ENCODE measurements at places on chromosomes 16 and 17.
A peak's percentile ranks its signal among the peaks of the same experiment; 100 is the strongest.

GRCh38 chr16:78659216-78659615 is 559.8 kb downstream of the WWOX start:
- no peak for DNase-seq

DNA sequence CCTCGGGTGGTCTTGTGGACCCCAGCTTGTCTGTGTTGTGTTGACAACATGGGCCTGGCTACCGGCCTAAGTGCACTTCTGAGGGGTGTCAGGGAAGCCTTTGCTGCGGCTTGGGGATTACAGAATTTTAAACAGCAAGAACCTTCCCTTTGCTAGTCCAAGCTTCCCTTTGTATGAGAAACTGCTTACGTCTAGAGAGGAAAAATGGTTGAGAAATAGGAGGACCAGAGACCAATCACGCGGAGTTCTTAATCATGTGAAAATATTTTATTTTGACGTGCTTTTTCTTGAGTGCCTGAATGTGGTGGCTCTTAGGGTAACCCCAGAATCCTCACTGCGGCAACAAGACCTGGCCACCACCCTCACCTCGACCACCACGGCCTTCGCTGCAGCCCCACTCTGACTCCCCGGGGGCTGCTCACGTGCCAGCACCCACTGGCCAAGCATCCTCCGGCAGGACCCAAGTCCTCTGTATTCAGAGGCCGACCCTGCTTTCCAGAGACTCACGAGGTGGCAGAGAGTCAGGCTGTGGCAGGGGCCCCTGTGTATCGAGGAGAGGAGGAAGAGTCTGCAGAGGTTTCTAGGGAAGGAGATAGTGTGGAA is 81.2 kb downstream of the ZNF778 start:
- DNase-seq, result no peak

GRCh38 chr17:82527898-82528297 is 8.4 kb downstream of the FOXK2 start:
- no peak for DNase-seq

GRCh38 chr17:17353625-17354484 is 50.7 kb downstream of the NT5M start:
- no peak for DNase-seq

DNA sequence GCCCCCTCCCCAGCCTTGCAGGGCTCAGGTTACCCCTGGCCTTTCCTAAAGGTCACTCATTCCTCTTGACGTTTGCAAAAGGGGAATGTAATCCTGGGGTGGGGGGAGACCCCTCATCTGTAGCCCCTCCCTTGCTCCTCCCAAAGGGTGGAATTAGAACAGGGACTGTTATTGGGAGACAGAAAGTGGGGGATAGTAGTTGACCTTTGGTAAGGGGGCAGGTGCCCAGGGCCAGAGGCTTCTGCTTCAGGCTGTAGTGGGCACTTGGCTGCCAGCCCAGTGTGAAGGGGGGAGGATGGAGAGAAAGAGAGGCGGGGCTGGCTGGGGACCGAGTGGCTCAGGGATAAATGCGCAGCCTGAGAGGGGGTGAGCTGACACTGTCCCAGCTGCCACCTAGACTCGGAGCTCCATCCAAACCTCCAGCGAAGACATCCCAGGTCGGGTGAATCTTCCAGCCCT is at the start of gene ENO3:
TSS of gene ENO3 (plus strand) at position 374 of the 459 bp plus-strand sequence. CDS start 711 bp downstream, outside the sequence.
- no peak for DNase-seq

DNA sequence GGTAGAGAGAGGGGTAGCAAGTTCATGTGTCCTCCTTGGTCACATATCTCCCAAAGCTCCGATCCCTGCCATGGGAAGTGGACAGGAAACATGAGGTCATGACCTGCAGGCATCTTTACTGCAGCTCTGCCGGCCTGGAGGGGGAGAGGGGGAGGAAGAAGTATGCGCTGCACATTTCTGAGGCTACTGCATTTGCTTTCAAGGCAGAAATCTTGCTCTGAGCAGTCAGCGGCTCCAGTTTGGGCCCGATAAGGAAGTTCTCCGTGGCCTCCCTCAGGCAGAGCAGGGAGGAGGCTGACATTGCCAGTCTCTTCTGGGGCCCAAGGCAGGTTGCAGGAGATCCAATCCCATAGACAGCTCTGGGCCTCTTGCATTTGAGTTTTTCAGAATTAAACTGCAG is 1.5 kb upstream of the NHERF1 start:
- DNase-seq, result no peak

- DNase-seq, result no peak
Measured at GRCh38 chr17:74842599-74843351, 16.9 kb downstream of the GRIN2C start.

- no peak for DNase-seq
Measured at GRCh38 chr16:85171759-85172454, 59.6 kb upstream of the CIBAR2 start.

GRCh38 chr17:48028736-48029135 is 8.9 kb downstream of the COPZ2 start:
- no peak for DNase-seq

DNA sequence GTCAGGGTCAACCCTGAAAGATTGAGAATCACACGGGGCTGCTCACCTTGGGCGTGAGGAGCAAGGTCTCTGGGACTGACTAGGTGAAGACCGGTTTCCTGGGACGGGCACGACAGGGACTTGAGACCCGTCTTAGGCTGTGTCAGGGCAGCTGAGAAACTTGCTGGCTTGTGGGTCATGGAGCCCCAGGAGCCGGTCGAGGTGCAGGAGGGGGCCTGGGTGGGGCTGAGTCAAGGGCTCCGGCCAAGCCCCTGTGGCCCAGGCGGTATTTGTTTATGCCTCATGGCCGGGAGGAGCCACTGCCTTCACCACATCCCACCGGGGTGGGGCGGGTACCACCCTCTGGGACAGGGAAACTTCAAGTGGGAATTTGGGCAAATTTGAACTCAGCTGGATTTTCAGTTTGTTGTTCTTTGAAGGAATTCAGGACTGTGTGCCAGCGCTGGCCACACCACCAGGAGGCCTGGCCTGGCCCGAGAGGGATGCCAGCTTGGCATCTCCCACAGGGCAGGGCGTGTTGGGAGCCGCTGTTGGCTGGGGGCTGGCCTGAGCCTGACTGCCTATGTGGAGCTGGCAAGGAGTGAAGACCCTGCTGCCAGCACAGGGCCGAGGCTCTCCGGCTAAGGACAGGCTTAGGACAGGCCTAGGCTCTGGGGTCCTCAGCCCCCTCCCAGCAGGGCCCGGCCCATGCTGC is 116.1 kb downstream of the METRNL start:
- DNase-seq, result no peak

DNA sequence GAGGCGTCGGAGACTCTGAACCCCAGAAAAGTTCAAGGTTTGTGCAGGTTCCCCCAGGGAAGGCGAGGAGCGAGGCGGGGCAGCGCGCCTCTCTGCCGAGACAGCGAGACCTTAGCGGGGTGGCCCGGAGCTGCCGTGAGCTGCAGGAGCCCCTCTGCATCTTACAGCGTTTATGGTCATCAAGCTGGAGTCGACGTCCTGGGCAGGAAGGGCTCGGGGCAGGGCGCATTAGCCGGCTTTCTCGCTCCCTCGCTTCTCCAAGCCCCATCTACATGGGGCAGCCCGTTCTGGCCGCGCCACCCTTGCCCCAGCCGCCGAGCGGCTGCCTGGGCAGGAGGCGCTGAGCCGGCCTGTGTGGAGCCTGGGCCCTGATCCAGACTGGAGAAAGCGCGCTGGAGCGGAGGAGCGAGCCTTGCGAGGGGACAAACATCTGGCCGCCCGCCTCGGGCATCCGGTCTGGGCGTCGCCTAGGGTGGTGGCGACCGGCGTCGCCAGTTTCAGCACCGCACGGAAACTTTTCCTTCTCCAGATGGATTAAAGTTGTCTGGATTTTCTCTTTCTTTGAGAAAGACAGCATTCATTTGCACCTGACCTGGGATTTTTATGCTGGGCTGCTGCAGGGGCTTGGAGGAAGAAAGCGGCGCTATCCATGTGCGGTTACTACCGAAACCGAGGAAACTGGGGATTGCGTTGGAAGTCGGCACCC is 750 bp downstream of the TMEM132E start:
- DNase-seq, result no peak

- DNase-seq, result no peak
Measured at GRCh38 chr16:1026784-1027500, 45.4 kb downstream of the SOX8 start.

- no peak for DNase-seq
Measured at GRCh38 chr16:79842197-79842596, 241.7 kb upstream of the MAF start.

- no peak for DNase-seq
Measured at GRCh38 chr16:868846-869822, 68.6 kb upstream of the GNG13 start.

- no peak for DNase-seq
Measured at GRCh38 chr17:73641826-73642600, 2.2 kb downstream of the SDK2 start.

- peak; percentile 76 for DNase-seq
Measured at GRCh38 chr17:49031965-49032928, 35.1 kb downstream of the IGF2BP1 start.

- DNase-seq, result no peak
Measured at GRCh38 chr17:8438441-8438840, 2.8 kb downstream of the NDEL1 start.

DNA sequence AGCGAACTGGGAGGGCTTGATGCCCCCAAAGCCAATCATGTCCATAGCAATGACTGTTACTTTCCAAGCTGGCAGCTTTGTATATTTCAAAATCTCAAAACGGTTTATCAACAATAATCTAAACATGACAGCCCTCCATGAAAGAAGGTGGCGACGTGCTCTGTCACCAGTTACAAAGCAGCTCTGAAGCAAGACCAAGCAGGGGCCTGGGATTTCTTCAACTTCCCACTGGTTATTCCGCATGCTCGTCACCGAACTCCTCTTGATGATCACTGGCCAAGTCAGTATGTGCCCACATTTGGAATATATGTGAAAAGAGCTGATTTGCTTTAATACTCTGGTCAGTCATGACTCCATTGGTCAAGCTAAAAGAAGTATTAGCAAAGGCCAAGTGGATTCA is 175.6 kb downstream of the VPS53 start:
- no peak for DNase-seq

DNA sequence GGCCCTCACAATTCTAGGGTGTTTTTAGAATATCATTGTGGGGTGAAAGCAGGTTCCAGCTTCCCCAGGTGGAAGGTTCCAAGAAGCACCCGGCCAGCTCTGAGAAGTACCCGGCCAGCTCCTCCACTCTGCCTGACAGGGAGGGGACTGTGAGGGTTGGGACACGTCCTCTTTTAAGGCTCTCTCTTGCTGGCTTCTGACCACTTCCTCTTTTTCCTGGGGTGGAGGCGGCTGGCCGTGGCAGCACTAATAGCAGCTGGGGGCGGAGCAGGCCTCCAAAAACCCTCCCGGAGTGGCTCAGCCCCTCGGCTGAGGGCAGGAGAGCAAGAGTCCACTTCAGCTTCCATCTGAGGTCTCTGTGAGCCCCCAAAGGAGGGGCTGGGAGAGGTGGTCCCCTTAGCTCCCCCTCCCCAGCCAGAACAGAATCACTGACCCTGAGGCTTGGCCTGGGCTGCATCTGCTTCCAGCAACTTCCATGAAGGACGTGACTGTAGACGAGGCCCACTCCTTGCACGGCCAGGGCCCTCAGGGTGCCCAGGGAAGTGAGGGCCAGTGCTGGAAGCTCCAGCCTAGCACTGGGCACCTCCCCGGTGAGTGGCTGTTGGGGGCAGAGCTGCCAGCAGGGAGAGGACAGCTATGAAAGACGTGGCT is 26.7 kb upstream of the PLCG2 start:
- no peak for DNase-seq

- DNase-seq, result no peak
Measured at GRCh38 chr16:4803401-4803844, 990 bp upstream of the ROGDI start.

GRCh38 chr17:78588258-78589030 is 11.2 kb upstream of the DNAH17 start:
- DNase-seq, result no peak

DNA sequence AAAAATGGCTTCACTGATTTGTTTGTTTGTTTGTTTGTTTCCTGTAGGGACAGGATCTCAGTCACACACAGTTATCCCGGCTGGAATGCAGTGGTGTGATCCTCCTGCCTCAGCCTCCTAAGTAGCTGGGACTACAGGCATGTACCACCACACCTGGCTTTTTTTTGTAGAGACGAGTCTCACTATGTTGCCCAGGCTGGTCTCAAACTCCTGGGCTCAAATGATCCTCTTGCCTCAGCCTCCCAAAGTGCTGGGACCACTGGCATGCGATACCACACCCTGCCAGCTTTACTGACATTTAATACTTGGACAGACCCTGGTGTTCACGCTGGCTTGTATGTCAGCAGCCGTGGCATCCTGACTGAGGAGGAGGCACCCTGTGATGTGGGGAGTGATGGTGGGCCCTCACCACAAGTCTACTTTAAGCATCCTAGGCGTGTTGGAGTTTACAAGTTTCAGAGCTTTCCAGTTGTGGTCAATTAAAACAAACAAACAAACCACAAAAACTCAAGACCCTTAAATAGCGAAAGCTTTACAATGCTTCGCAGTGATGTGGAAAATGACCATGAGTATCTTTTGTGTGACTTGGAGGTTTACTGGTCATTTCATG is 5.1 kb downstream of the ABCA3 start:
- no peak for DNase-seq

GRCh38 chr16:51095890-51096626 is 55.0 kb downstream of the SALL1 start:
- no peak for DNase-seq

DNA sequence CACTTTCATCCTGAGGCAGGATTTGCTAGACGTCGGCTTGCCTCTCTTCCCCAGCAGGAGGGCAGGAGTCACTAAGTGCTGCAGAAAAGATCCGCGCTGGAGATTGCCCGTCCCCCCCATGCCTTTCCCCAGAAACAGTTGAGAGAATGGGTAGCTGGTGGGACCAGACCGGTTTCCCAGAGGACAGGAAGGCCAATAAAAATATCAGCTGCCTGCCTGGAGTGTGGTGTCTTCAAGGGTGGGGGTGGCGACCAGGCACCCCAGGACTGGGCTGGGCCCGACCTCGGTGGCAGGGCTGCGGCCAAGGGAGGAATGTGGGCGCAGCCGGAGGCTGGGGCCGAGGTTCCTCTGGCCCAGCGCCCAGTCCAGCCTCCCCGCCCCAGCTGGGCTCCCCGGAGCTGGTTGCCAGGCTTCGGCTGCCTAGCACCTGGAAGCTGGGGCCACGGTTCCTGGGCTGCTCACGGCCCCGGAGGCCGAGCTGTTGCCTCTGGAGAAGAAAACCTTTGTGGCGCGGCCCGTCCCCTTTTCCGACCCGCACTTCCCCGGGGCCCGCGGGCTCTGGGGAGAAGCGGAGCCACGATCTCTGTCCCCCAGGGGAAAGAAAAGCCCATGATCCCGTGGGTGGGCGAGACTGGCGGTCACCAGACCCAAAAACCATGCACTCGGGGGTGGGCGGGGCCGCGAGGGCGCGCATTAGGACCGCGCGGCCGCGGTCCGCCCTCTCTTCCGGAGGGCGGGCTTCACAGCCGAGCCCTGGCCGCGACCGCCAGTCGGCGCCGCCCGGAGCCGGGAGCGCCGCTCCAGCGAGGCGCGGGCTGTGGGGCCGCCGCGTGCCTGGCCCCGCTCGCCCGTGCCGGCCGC is at the start of gene TRAF4:
TSS of gene TRAF4 (plus strand) at position 769 of the 861 bp plus-strand sequence. CDS start 102 bp downstream, outside the sequence.
- peak; percentile 69 for DNase-seq
